ENCODE measurements at places on chromosomes 13 and 19.

DNA sequence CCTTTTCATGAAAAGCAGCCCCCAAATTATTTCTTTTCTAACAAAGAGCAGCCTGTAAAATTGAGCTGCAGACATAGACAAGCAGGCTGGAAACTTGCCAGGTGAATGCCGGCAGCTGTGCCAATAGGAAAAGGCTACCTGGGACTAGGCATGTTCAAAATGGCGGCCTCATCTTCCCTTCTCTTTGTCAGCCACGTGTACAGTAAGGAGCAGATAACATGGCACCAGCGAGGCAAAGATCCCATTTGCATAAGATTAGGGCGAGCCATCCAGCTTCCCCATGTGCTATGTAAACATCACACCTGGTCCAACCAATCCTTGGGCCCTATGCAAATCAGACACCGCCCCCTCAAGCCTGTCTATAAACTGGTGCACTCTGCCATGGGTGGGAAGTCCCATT lies 31.2 kb upstream of the CACNA1A start:
- DNase-seq, result no peak

- DNase-seq, result no peak
These were observed 3.3 kb downstream of the ZBTB45 start for GRCh38 chr19:58516246-58516836.

DNA sequence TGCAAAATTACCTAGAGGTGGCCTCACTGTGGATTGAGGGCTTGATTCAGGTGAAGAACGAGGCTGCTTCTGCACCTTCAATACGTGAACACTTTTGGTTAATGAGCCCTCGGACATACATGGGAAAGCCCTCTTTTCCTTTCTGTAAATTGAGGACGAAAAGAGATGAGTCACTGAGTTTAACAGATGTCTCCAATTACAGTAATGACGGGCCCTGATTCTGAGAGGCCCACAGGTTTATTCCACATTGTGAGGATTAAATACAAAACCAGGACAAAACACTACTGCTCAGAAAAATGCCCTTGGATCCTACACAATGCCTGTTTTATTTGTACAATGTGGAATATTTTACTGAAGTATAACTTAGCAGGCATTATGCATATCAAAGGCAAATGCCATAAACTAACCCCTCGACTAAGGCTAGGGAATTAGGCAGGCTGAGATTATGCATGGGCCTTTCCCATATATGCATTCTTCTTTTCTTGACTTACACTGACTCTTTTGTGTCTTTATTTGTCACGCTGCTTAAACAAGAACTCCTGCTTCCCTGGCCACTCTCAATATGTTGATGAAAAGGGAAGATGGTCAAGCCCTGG lies 819.9 kb downstream of the OLFM4 start:
- DNase-seq, result no peak

GRCh38 chr13:76289558-76289957 lies 596.6 kb downstream of the KCTD12 start:
- no peak for DNase-seq

DNA sequence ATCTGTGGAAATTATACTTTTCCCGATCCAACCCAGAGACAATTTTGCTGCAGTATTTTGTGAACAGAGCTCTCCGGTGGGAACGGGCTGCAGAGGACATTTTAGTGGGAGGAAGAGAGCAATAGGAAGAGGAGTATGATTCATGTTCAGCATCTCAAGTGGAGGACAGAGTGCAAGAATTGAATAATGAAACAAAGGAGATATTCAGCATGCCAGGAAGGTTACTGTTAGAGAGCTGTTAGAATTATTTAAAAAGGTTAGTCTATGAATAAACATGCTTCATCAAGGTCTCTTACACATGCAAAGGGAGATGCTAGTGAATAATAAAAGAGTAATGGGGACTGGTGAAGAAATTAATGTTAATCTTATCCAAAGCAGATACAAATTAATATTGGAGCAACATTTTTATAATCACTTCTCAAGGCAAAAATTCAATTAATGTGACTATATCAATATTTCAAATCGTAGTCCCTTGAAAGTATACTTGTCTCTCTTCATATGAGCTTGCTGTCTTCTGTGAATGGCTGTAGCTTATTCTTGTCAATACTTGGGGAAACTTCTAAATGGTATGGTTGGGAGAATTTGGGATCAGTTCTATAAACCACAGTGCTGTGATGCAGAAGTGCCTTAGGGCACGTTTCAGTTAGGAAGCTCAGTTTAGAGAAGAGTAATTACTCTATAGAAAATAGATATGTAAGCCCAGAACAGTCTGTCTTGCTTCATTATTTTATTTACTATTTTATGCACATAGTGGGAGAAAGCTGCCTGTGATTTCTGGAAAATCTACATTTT lies 1165.8 kb downstream of the OLFM4 start:
- no peak for DNase-seq

DNA sequence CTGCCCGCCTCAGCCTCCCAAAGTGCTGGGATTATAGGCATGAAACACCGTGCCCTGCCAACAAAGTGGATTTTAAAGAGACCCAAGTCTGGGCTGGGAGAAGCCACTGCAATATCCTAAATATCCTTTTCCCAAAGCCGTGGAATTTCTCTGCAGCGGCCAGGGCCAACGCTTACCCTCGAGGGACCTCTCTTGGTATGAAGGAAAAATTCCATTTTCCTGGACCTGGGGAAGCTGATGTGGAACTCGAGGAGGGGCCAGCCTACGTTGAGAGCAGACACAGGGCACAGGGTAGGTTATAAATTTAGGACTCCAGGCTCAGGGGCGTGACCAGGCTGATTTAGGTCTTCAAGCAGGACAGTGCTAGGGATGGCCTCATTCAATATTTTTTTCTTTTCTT lies 17.7 kb upstream of the UPF1 start:
- DNase-seq, result no peak

DNA sequence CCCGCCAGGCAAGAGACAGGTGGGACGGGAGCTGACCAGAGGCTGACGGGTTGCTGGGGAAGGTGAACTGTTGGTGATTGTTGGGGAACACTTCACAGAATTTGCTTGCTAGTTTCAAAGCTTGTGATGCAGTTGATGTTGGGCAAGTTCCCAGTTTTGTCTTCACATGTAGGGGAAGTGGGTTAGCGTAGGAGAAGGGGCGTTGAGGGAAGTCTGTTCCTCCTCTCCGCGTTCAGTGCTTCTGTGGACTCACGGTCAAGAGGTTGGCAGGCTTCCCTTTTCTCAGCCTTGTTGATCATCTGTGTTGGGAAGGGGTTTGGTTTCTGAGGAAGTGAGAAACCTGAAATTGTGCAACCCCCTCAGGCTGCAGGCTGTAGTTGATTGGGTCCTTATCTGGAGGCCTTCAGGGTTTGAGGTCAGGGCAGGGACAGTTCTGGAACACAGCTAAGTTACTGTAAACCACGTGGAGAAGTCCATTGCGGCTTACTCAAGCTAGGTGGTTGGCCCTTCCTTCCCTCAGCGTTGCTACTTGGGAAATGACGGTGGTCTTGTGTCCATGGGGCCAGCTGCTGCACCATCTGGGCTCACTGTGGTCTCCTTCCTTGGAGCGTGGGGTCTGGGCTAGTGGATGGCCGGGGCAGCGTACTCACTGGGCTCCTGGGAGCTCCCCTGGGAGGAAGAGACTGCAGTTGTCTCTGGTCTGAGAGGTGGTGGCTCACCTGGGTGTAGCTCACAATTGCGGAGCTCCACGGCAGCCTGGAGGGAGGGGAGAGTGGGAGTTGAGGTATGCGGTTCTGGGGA lies 7.5 kb downstream of the RPS9 start:
- DNase-seq, result peak; percentile 63

GRCh38 chr13:47213047-47213446 lies 316.2 kb upstream of the HTR2A start:
- DNase-seq, result no peak

DNA sequence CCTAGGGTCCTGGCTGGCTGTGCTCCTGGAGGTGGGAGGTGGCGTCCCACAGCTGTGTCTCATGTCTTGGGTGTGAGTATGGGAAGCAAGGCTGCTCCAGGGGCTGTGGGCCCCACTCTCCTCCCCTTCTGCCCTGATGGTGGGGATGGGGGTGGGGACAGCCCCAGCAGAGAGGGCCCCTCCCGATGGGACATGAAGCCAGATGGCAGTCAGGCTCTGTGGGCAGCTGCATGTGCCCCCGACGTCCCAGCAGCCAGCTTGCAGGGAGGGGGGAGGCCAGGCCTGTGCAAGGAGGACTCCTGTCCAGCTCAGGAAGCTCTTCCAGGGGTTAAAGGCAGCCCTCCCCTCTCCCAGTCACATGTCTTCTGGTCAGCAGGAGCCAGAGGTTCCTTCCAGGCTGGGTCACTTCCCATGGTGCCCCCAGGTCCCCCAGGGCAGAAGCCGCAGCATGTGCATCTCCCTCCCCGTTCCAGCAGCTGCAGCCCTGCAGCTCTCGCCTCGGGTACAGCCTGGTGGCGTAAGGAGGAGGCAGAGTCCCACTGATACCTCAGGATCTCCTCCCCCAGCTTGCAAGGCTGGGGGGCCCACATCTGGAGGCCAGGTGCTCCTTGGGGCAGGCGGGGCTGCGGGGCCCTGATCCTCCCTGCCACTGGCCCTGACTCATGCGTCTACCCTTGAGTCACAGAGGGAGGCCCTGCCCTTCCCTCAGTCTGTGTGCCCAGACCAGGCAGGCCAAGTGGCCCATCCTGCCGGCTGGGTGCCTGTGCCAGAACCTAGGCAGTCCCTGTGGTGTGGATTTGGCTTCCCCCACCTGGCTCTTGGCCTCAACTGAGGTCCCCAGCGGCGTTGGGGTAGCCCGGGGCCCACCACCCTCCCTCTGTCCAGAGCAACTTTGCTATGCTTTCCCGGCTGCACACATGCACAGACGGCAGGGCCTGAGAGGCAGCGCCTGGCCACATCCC lies 13.0 kb downstream of the YIPF2 start:
- DNase-seq, result no peak

- DNase-seq, result no peak
These were observed 110.4 kb upstream of the MBNL2 start for GRCh38 chr13:97111756-97112155.

DNA sequence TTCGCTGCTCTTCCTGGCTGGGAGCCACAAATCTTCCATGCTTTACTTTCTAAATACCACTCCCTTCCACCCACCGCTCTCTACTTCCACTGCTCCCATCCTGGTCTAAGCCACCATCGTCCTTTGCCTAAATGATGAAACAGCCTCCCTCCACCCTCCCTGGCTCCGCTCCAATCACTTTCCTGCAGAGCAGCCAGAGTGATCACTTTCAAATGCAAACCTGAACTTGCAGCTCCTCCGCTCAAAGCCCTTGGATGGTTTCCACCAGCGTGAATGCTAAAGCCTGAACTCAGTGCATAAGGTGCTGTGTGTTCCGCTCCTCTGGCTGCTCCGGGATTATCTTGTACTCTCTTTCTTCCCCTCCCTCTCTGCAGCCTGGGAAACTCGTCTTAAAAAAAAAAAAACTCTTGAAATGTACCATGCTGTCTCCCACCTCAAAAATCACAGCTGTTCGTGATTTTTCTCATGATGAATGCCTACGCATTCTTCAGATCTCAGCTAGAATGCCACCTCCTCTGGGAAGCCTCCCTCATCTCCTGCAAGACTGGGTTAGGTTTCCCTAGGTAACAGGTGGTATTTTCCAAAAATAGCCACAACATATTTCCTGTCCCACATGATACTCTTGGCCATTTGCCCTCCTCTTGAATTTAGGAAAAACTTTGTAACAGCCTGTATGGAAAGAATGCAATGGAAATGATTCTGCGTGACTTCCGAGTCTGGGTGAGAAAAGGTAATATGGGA lies 3.7 kb upstream of the SIN3B start:
- DNase-seq, result no peak

DNA sequence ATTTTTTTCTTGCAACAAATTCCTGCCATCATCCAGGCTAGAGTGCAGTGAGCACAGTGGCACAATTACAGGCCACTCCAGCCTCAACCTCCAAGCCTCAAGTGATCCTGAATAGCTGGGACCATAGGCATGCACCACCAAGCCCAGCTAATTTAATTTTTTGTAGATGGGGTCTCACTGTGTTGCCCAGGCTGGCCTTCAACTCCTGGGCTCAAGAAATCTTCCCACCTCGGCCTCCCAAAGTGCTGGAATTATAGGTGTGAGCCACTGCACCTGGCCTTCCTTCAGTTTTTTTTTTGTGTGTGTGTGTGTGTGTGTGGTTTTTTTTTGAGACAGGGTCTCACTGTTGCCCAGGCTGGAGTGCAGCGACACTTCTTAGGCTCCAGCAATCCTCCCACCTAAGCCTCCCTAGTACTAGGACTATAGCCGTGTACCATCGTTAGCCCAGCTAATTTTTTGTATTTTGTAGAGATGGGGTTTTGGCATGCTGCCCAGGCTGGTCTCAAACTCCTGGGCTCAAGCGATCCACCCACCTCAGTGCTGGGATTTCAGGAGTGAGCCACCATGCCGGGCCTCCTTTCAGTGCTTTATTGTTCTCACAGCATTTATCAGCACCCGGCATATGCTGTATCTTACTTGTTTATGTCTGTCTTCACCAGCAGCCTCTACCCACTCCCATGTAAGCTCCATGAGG lies 5.9 kb upstream of the SRRM5 start:
- no peak for DNase-seq

DNA sequence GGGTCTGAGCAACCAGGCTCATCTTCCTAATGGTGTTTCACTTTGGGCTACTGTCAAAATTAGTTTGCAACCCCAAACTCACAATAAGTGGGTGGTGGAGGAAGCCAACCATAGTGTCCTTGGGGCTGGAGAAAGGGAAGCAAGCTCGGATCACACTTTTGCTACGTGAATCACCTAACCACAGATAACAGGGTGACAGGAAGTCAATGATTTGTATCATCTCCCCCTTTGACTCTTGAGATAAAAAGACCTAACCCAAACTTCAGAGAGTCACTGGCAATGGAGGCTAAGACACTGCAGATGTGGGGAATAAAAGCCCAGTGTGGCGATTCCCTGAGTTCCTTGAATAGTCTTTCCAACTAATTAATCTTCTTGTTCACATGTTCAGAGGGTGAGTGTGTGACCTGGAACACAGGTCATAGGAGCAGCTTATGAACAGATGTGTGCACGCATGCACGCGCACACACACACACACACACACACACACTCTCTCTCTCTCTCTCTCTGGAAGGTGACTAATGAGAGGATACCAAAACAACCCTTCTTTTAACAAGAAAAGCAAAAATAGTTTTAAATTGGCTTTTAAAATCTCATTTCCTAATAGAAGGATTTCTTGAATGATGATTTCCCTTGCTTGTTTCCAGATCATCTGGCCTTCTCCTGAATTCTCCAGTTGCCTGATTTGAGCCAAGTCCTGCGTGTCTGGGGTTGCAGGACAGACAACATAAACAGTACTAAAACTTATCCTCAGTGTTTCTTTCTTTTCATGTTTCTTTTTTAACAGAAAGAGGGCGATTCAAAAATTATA lies 21.2 kb upstream of the DOCK9 start:
- DNase-seq, result no peak

GRCh38 chr19:12628040-12629022 lies 17.6 kb downstream of the ZNF791 start:
- DNase-seq, result no peak

DNA sequence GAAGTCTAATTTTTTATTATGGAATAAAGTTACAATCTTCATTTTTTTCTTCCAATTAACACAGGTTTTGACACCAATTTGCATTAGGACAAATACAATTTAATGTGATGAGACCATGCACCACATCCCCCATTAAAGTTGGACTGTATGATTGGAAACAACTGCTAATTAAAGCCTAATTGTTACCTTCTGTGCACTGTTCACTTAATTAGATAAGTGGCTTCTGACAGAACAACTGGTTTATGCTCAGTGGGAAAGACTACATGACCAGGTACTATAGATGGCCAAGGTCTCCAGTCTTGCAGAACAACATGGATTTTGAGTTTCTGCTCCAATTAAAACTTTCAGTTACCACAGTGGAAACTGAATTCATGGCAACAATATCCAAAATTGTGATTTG lies 198.1 kb downstream of the FGF14 start:
- no peak for DNase-seq

All from stimulated activated effector memory CD8-positive, alpha-beta T cell treated with anti-CD3 and anti-CD28 coated beads, Interleukin-12 subunit alpha, Interleukin-12 subunit beta, amount 100 ng/mL, for 72 hours (primary cell).